ENCODE measurements at places on chromosomes 2 and 18.
A peak's percentile ranks its signal among the peaks of the same experiment; 100 is the strongest.

GRCh38 chr2:231673348-231673770 is 35.0 kb upstream of the PTMA start:
- H3K27me3 ChIP-seq, result no peaks in the 10 kb centered on the region
- H3K36me3 ChIP-seq, result no peaks in the 10 kb centered on the region
- H3K4me3 ChIP-seq, result peak overlapping the region; percentile 65
- DNase-seq, result peak; percentile 96
- peaks cover 46% of the 10 kb centered on the region for H3K4me1 ChIP-seq

- 0 out of 2 replicates have a peak, but pooled peaks cover 2% of the 10 kb centered on the region for H3K27me3 ChIP-seq
- H3K4me1 ChIP-seq, result peaks cover 58% of the 10 kb centered on the region
- no peaks in the 10 kb centered on the region for H3K36me3 ChIP-seq
- no peak overlapping the region for H3K4me3 ChIP-seq
Observed at GRCh38 chr2:120873958-120874887, 138.6 kb downstream of the GLI2 start.

GRCh38 chr2:179059026-179059700 is 9.2 kb upstream of the CCDC141 start:
- H3K4me1 ChIP-seq, result peaks cover 39% of the 10 kb centered on the region
- H3K4me3 ChIP-seq, result no peak overlapping the region

- H3K27me3 ChIP-seq, result no peaks in the 10 kb centered on the region
- no peak overlapping the region for H3K27ac ChIP-seq
- H3K4me1 ChIP-seq, result peaks cover 6% of the 10 kb centered on the region
- DNase-seq, result no peak
- no peak overlapping the region for H3K4me3 ChIP-seq
Observed at GRCh38 chr2:109260116-109260855, 131.3 kb downstream of the SH3RF3 start.

DNA sequence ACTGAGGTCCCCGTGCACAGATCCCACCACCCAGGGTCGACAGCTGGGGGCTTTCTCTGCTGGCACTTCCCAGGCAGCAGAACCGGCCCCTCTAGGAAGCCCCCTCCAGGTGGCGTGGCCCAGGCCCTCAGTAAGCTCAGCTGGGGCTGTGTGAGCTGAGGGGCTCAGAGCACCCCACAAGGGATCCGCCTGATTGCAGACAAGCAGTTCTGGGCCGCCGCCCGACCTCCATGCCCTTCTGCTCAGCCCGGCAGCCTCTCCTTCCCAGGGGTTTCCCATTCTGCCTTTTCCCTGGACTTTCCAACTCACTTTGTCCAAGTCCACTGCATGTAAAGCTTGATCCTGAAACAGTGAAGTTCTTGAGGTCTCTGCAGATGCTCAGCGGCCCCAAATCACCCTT is 76.4 kb downstream of the NFATC1 start:
- H3K4me3 ChIP-seq, result no peak overlapping the region
- H3K36me3 ChIP-seq, result peaks cover 2% of the 10 kb centered on the region
- H3K27me3 ChIP-seq, result no peaks in the 10 kb centered on the region

GRCh38 chr2:7375901-7376300 is 458.7 kb downstream of the RNF144A start:
- H3K27me3 ChIP-seq, result no peaks in the 10 kb centered on the region
- H3K4me3 ChIP-seq, result no peak overlapping the region
- H3K36me3 ChIP-seq, result no peaks in the 10 kb centered on the region
- H3K4me1 ChIP-seq, result peaks cover 3% of the 10 kb centered on the region

- H3K4me1 ChIP-seq, result peaks cover 15% of the 10 kb centered on the region
- H3K4me3 ChIP-seq, result no peak overlapping the region
- no peak overlapping the region for H3K27ac ChIP-seq
- no peaks in the 10 kb centered on the region for H3K27me3 ChIP-seq
Observed at GRCh38 chr2:230893338-230893737, 28.6 kb downstream of the ITM2C start.

GRCh38 chr2:129377078-129377469 is 602.4 kb upstream of the RAB6C start:
- H3K36me3 ChIP-seq, result peaks cover 2% of the 10 kb centered on the region
- H3K27me3 ChIP-seq, result no peaks in the 10 kb centered on the region
- no peak overlapping the region for H3K4me3 ChIP-seq
- no peak overlapping the region for H3K27ac ChIP-seq
- H3K4me1 ChIP-seq, result peaks cover 3% of the 10 kb centered on the region
- DNase-seq, result no peak
